ENCODE measurements at places on chromosomes 12 and 14.

DNA sequence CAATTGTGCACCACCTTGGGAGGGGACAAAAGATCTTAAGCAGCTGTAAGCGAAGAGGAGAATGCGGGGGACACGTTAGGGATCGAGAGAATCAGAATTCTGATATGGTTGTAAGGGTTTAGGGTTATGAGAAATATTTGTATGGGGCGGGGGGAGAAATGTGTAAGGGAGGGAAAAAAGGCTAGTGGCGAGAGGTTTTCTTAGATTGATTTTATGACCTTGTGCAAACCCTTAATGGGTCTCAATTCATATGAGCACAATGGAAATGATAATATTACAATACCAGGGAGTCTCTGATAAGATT is 396 bp downstream of the NDUFA9 start:
- DNase-seq = no peak

DNA sequence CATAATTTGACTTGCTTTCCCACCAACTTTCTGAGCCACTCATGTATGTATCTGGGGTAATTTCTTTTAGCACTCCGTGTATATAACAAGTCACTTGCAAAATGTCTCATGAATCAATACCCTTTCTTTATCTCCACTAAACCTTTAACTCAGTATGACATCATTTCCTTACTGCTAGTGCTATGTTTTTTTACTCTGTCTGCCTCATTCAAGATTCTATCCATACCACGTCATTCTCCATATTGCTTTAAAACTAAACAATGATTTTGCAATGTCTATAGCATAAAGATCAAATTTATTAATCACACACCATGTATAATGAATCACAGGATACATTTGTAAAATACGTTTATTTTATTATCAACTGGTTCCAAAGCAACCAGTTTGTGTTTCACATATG is 178.2 kb downstream of the PIK3C2G start:
- no peak for DNase-seq

- no peak for DNase-seq
These were observed 428.7 kb downstream of the RERGL start for GRCh38 chr12:17661250-17661649.

DNA sequence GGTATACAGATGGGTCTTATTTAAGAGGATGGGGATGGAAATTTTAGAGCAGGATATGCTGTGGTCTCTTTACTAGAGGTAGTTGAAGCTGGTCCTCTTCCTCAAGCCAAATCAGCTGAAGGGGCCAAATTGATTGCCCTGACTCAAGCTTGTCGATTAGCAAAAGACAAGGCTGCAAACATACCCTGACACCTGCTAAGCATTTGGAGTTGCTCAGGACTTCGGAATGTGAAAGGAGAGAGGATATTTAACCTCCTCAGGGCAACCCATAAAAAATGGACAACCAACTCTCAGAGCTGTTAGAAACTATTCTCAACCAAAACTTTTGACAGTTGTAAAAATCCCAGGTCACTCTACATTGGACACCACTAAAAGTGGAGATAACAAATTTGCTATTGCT is 15.6 kb downstream of the PTGDR start:
- no peak for DNase-seq

DNA sequence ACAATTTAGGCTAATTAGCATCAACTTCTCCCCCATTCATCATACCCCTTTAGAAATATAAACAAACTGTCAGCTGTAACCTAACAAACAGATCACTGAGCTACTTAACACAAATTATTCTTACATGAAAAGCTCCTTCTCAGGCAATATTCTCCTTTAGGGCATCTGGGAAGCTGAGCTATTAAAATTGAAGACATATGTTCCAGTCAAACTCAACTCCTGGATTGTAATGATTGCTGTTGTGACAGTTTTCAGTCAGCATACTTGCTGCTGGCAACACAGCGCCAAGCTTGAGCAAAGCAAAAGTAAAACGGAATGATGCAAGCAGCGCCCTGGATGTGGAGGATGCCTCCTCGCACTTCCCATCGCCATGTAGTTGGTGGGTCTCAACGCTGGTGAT is 82.4 kb downstream of the SLC25A21 start:
- no peak for DNase-seq

- DNase-seq = peak; percentile 77
These were observed at the start of gene RAP1B for GRCh38 chr12:68610370-68611093. TSS of gene RAP1B (plus strand) at chr12:68610899. CDS start at chr12:68648725, 37,826 bp downstream.

- no peak for DNase-seq
These were observed 223.4 kb downstream of the GLT1D1 start for GRCh38 chr12:129076441-129077320.

DNA sequence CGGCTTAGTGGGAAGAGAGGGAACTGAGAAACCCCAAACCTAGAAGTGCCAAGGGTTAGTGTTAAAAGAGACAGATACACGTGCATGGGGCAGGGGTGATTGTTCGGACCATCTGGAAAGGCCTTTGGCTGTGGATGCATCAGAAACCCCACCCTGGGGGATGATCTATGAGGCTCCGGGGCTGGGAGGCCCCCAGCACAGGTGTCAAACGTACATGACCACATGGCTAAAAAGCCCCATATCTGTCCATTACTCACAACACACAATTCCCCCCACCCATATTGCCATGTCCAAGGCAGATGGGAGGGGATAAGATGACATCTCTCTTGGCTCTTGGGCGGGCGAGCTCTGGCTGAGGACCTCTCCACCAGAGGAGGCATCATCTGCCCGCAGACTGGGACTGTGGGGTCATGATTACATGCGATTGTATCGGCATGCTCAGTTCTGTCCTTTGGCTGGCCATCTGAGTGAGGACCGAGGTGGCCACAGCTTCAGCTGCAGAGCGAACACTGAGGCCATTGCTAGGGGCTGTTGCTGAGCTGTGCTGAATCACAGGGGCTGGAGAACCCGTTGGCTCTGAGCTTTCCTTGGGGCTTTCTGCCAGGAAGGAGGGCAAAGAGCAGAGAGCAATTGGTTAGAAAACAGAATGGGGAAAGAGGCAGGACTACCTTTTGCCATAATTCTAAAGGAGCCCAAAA is 9.6 kb upstream of the NPFF start:
- DNase-seq = no peak

- no peak for DNase-seq
These were observed 121.5 kb downstream of the SLC15A5 start for GRCh38 chr12:16155938-16156337.

- DNase-seq = no peak
These were observed 391.1 kb downstream of the PAWR start for GRCh38 chr12:79299447-79300198.

GRCh38 chr14:103679351-103679750 is 35.9 kb downstream of the XRCC3 start:
- peak; percentile 19 for DNase-seq

GRCh38 chr12:89706986-89707702 is 1.5 kb downstream of the ATP2B1 start:
- no peak for DNase-seq

- no peak for DNase-seq
These were observed 595.5 kb downstream of the GALC start for GRCh38 chr14:87397499-87397898.

- no peak for DNase-seq
These were observed 663.8 kb upstream of the FOXG1 start for GRCh38 chr14:28102814-28103213.

GRCh38 chr12:68636268-68636667 is 25.6 kb downstream of the RAP1B start:
- DNase-seq = no peak

DNA sequence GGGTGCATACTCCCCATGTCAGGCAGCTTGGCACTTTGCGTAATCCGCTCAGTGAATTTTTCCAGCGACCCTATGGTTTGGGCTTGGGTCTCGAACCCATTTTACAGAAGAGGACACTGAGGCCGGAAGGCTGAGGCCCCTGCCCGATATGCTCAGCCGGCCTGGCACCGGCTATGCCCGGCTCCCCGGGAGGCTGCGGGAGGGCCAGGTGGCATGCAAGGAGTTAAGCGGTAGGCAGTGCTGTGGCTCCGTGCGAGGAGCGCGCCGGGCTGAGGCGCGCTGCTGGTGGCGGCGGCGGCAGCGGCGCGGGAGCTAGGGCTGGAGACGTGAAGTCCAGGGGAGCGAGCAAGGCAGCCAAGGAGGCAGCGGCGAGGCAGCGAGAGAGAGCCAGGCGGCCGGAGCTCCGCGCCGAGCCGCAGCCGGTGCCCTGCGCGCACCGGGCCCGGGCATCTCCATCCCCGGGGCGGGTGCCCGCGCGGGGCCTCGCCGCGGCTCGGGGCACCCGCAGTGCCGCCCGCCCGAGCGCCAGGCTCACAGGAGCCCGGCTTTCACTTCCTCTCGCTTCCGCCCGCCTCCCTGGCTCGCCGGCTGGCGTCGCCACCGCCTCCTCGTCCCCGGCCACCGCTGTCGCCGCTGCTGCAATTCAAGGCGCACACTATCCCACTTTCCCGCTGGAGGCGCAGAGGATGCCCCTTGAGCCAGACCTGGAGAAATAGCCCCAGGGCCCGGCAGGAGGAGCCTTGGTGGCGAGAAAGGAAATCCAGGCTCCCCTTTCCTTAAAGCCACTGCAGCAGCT is at the start of gene WSCD2:
TSS of gene WSCD2 (plus strand) at position 272 of the 796 bp plus-strand sequence. CDS start 66,545 bp downstream, outside the sequence.
- no peak for DNase-seq

DNA sequence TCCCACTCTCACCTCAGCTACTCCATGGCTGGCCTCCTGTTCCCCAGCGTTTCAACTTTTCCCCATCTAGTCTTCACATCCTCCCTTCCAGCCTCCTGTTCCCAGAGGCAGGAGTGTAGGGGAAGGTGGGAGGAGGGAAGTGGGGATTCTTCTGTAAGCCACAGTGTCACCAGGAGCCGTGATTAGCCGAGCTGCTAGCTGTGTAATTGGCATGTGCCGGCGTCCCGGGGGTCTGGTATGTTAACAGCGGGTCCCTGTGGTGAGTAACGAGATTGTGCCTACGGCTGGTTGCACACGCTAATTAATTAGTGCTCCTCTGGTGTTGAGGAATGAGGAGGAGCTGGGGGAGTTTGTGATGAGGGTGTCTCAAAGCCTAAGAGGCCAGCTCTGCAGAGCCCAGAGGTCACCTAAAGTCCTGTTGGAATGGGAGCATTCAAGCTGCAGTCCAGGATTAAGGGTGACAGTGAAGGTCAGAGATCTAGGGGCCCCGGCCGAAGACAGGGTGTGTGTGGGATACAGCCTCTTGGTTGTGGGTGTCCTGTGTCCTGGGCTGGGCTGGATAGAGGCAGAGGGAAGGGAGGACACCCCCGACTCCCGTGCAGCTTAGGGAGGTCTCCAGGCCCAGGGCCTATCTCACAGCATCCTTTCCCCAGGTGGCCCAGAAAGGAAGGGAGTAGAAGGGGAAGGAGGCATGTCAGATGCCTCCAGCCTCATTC is 10.0 kb upstream of the CALCOCO1 start:
- DNase-seq = no peak

DNA sequence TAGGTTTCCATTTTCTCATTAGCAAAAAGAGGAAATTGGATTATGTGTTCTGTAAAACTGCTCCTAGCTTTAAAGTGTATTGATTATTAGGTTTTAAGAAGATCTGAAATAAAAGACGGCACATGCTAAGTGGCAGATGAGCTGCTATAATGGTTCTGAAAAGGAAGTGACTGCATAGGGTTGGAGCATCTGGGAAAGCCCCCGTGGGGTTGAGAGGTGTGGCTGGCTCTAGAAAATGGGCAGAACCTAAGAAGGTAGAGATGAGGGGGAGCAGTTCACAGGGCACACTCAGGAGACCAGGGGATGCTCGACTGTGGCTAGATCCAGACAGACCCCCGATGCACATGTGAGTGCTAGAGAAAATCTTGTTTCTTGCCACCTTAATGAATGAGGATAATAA is 1.9 kb downstream of the IFNG-AS1 start:
- no peak for DNase-seq

Data from stimulated activated CD8-positive, alpha-beta memory T cell treated with anti-CD3 and anti-CD28 coated beads, Interleukin-12 subunit alpha, Interleukin-12 subunit beta, amount 100 ng/mL, for 1 hour (primary cell).